ENCODE measurements at places on chromosomes 1 and 21. TPM values are rescaled to one million over a fixed set of nuclear protein-coding genes. Genes with fewer than 3 reads are reported as not detected.

The DCST1 gene
- not detected for total RNA-seq

The LCE1C gene
- not detected for total RNA-seq

The AMY1B gene
- total RNA-seq, result not detected

The SLC26A9 gene
- total RNA-seq, result not detected

The TMOD4 gene
- not detected for total RNA-seq

The ABCG1 gene
- 0.77 TPM for total RNA-seq

The LRRC71 gene
- not detected for total RNA-seq

The IL20 gene
- not detected for total RNA-seq

The TTC13 gene
- total RNA-seq, result 9.0 TPM
